ENCODE measurements at places on chromosomes 6 and 20.

- no peak for DNase-seq
These were observed 1040.6 kb upstream of the CITED2 start for GRCh38 chr6:140414966-140415620.

- DNase-seq = no peak
These were observed 20.5 kb downstream of the CUL9 start for GRCh38 chr6:43202451-43202850.

DNA sequence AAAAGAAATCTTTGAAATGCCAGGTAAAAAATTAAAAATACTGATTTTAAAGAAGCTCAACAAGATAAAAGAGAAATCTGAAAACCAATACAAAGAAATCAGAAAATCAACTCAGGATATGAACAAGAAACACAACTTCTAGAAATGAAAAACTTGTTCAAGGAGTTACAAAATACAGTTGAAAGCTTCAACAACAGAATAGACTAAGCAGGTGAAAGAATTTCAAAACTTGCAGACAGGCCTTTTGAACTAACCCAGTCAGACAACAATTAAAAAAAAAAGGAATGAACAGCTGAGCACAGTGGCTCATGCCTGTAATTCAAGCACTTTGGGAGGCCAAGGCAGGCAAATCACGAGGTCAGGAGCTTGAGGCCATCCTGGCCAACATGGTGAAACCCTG, 57.8 kb downstream of the PDSS2 start:
- no peak for DNase-seq

DNA sequence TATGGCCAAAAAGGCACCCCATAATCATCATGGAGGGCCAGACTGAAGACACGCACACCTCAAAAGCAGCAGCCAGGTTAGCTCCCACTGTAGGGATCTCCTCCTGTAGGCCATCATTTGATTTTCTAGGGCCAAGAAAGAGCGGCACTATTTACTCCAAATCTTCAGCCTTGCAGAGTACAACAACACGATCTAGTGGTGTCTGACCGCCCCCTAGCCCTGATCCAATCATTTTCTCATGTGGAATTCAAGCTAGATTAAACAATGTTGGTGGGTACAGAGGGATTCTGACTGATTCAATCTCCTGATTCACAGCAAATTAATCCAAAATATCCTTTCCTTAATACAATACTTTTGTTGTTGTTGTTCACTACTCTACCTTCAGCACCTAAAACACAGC, 12.5 kb downstream of the GNAS-AS1 start:
- DNase-seq = no peak

DNA sequence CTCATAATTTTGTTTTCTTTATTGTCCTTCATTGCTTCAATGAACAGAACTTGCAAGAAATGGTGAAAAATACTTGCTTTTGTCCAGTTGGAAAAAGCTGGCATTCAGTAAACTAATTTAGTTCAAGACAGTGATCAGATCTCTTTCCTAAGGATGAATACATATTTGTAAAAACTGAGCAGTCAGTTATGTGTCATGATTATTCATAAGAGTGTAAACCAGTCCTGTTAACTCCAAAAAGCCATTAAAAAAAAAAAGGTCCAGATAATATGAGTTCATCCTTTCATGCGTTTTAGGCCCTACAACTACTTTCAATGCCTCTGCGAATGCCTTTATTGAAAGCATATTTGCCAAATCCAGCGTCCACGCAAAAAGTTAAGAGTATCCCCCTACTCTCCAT, 609 bp downstream of the PGM3 start:
- no peak for DNase-seq

- DNase-seq = no peak
These were observed 1.4 kb downstream of the TMEM170B start for GRCh38 chr6:11538819-11539468.

DNA sequence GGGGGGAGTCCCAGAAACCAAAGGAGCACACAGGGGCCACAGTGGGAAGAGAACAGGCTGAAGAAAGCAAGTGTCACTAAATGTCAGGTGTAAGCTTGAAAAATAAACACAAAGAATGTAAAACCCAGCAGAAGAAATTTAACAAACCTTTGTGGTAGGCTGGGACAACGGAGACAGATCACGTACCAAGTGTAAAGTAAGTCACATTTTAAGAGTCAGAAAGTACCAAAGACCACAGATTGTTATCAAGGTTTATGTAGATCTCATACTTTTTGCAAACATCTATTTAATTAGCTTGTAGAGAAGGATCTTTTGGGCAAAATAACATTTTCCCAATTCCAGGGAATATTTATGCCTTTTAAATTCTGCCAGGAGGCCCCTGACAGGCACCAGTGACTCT, 1.6 kb downstream of the CLIC5 start:
- DNase-seq = no peak

DNA sequence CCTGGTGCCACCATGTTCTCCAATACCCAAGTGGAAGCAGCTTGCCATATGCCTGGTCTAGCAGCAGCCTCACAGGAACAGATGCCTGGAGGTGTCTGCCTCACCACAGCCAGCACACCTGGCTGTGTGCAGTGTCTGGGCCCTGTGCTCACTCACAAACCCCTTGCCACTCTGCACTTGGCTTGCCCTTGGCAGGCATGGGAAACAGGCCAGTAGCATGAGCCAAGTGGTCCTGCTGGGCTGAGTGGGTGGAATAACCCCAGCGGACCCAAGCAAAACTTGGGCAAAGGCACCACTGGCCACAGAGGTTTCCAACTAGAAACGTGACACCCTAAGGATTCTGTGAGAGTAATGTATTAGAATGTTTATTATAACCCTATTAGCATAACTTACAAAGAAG, 600.5 kb upstream of the GJE1 start:
- DNase-seq = no peak

- DNase-seq = no peak
These were observed 106.1 kb downstream of the CDC5L start for GRCh38 chr6:44493593-44493992.

GRCh38 chr6:155426408-155426945, 29.2 kb downstream of the NOX3 start:
- no peak for DNase-seq

GRCh38 chr6:27650620-27651370, 177.9 kb upstream of the ZNF184 start:
- DNase-seq = peak; percentile 83

GRCh38 chr6:119311514-119312142, 37.9 kb downstream of the MAN1A1 start:
- no peak for DNase-seq

GRCh38 chr6:138028893-138029292, 78.3 kb downstream of the PERP start:
- no peak for DNase-seq

- no peak for DNase-seq
These were observed 417.2 kb downstream of the RFPL4B start for GRCh38 chr6:112764377-112764776.

- DNase-seq = no peak
These were observed 135.0 kb upstream of the TNFAIP3 start for GRCh38 chr6:137731960-137732616.

DNA sequence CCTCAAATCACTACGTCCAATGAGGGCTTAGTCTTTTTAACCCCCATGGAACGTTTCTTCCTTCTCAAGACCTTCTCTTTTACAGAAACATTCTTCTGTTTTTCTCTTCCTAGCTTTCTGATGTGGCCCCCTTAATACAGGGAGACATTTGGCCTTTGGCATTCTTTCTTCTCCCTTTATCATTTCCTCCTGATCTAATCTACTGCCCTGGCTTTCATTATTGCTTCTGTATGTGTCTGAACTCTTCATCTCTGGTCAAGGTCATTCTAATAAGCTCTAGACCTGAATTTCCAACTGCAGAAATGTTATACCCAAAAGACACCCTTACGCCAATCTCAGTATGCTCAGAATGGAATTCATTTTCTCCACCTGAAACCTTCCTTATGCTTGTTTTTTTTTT, 18.4 kb upstream of the LAMA4 start:
- DNase-seq = no peak

GRCh38 chr6:11938285-11938890, 73.7 kb upstream of the HIVEP1 start:
- no peak for DNase-seq

DNA sequence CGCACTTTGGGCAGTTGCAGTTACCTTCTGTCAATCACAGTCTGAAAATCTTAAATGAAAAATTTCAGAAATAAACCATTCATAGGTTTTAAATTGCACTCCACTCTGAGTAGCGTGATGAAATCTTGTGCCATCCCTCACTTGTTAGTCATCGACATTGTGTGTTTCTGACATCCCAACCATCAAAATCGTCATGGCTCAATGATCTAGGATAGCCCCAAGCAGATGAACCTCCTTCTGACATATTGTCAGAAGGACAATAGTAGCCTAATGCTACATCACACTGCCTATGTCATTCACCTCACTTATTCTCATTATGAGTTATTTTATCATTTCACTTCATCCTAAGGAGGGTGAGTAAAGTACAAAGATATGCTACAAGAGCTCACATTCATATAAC, 284.8 kb downstream of the PTPRK start:
- DNase-seq = no peak

GRCh38 chr6:112016320-112016719, 37.6 kb upstream of the CCN6 start:
- no peak for DNase-seq

DNA sequence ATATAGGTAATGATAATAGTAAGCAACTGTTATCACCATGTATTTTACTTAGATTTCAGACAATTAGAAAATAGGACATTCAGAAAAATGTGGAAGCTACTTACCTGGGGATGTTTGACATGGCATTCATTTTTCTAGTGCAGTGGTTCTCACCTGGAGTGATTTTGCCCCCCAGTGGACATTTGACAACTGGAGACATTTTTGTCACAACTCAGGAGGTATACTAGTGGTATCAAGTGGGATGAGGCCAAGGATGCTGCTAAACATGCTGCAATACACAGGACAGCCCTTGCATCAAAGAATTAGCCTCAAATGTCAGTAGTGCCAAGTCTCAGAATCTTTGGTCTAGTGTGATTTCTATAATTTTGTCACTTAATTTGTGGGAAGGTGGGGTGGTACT, 36.1 kb downstream of the NUS1 start:
- DNase-seq = peak; percentile 3

Measured in RPMI8226 (cell line).